Fibroblast of skin of right biceps (primary cell): ENCODE measurements at places on chromosomes 7 and 10.

DNA sequence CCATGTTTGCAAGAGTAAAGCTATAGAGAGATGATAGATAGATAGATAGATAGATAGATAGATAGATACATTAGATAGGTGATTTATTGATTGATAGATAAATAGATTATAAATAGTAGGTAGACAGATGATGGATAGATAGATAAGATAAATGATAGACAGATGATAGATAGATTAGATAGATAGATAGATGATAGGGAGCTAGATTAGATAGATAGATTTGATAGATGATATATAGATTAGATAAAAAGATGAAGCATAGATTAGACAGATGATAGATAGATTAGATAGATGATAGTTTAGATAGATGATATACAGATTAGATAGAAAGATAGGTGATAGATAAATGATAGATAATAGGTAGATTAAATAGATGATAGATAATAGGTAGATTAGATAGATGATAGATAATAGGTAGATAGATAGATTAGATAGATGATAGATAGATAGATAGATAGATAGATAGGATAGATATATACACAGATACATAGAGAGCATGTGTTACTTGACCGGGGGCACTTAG lies 243.3 kb upstream of the FOXK1 start:
- DNase-seq: no peak

DNA sequence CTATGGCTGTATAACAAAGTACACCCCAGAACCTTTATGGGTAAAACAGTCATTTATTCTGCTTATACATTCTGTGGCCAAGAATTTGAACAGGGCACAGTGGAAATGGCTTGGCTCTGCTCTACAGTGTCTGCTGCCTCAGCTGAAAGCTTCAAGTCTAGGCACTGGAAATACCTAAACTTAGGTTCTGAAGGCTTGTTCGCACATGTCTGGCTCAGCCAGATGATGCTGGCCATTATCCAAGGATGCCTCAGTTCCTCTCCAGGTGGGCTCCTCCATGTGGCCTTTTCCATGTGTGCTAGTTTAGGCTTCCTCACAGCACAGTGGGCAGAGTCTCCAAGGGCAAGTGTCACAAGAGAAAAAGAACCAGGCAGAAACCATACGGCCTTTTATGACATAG lies 76.8 kb downstream of the RALA start:
- no peak for DNase-seq

GRCh38 chr10:72702868-72703581 lies 11.1 kb downstream of the MCU start:
- DNase-seq: peak; percentile 49

GRCh38 chr10:103265717-103266329 lies 11.1 kb upstream of the INA start:
- DNase-seq: peak; percentile 70

GRCh38 chr10:75658915-75659314 lies 227.5 kb downstream of the LRMDA start:
- no peak for DNase-seq

- no peak for DNase-seq
Measured at GRCh38 chr10:130969700-130970099, 341.8 kb downstream of the TCERG1L start.

GRCh38 chr7:116522247-116522646 lies 2.6 kb upstream of the CAV1 start:
- peak; percentile 91 for DNase-seq

- peak; percentile 55 for DNase-seq
Measured at GRCh38 chr7:93055543-93056107, 62.2 kb downstream of the SAMD9 start.

DNA sequence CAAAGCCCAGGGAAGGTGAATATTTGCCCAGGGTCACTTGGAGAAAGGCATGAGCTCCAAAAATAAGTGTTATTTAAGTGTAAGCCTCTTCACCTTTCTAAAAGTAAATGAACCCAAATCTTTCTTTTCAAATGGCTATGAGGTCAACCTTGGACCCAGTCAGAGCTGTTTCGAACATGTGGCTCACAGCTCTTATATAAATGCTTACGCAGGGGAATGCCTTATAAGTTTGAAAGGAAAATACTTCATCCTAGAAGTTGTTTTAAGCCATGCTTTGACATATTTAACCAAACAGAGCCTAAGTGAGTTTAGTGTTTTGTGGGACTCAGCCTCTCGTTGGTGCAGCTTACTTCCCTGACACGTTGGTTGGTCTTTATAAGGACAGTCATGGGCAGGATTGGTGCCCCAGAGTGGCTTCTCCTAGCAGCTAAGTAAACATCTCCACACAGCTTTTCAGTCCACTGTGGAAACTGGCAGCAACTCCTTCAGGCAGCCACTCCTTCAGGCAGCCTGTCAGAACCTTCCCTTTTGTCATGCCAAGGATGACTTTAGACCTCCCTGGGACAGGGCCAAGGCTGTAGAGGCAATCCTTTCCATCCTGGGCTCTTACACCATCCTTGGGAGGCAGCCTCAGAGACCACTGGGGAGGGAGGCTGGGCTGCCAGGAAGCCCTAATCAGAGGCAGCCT lies 43.6 kb downstream of the MINDY4 start:
- DNase-seq: no peak

- DNase-seq: no peak
Measured at GRCh38 chr7:79615871-79616640, 162.6 kb upstream of the MAGI2 start.

DNA sequence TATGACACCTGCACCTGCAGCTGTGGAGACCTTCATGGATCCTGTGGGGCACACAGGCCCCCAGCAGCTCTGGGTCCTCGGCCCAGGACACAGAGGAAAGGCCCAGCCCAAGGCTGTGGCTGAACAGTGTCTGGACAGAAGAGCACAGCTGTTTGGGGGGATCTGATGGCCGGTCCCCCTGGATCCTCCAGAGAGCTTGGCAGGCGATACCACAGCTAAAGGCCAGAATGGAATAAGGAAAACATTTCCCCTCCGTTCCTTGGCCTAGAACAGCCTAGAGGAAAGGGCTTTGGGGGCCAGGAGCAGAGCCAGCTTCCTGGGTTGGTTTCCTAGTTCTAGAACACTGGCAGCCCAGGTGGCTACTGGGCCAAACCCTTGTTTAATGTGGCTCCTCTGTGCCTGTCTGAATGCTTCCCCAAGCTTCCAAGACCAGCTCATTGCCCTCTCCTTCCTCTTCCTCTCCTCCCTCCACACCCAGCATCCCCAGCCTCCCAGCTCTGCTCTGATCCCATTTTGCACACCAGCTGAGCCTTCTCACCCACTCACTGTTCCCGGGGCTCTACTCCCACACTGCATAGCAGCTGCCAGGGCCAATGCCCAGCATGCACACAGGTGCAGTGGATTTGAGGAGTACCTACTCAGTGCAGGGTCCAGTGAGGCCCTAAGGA lies 46.9 kb downstream of the GPAM start:
- DNase-seq: no peak

DNA sequence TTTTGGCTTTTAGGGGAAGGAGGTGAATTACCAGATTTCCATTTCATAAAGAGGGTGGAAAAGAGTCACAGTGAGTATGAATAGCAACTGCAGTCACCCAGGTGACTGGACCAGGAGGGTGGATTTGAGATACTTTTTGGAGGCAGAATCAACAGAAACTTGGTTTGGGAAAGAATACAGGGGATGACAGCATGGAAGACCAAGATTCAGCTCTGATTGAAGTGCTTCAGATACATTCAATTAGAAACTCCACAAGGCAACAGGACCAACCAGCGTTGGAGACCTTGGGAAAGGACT lies 83.0 kb downstream of the SGMS1 start:
- no peak for DNase-seq

- peak; percentile 93 for DNase-seq
Measured at GRCh38 chr10:102802920-102803534, 34.2 kb downstream of the CYP17A1 start.

DNA sequence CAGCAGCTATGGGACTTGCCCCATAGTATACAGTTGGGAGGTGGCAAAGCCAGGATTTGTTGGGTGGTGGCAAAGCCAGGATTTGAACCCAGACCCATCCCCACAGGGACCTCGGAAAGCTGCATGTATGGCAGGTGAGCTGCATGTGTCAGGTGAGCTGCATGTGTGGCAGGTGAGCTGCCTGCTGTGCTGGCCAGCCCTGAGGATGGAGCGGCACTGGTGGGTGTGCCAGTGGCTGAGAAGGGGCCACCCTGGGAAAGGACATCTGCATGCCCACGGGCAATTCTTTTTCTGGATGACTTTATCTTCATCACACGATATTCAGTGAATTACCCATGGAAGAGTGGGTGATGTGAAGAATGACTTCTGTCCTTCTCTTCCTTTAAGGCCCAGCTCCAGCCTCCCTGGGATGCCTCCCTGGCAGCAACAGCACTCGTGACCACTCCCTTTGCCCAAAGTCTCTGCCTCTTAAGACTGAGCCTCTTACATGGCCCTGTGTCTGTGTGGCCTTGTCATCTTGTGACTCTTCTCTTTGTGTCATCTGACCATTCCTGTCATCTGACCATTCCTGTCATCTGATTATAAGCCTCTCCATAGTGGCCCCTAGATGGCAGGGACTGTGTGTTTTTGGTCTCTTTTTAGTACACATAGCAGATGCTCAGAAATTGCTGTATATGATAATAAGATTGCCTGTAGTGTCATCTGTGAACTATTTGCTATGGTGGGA lies 25.0 kb downstream of the CLEC2L start:
- DNase-seq: no peak

GRCh38 chr10:113528876-113529275 lies 24.0 kb upstream of the HABP2 start:
- no peak for DNase-seq

DNA sequence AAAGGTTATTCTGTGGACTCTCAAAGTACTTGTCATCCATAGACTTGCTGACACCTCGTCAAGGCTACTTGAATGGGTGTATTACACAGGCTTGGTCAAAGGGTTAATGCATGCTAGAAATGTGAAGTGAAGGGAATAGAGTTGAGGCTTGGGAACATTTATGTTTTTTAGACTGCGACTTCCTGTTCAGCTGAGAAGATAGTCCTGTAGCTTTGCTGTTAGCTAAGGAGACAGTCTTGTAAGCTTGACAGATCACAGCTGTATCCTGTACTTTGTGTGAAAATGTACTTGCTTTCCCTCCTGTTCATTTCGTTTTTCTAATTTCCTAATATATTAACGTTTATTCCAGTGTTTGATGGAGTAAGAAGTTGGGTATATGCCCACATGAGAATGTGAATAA lies 52.1 kb downstream of the ADD3 start:
- no peak for DNase-seq

- no peak for DNase-seq
Measured at GRCh38 chr10:64798297-64798696, 1277.1 kb downstream of the REEP3 start.

DNA sequence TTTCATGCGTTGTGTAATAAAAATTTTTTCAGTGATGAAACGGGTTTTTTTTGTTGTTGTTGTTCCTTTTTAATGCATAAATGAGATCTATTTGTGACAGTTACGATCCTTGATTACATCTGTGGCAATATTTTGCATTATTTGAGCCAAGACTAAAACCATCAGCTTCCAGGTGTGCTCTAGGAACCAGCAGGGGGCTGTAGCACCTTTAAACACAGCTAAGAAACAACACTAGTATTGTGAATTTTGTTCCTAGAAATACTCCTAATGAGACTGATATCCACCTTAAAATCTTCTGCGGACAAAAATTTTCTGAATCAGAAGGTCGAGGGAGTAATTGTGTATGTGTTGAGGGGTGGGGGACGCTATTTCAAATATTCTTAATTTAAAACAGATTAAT lies 52.6 kb downstream of the FGFBP3 start:
- DNase-seq: peak; percentile 9

DNA sequence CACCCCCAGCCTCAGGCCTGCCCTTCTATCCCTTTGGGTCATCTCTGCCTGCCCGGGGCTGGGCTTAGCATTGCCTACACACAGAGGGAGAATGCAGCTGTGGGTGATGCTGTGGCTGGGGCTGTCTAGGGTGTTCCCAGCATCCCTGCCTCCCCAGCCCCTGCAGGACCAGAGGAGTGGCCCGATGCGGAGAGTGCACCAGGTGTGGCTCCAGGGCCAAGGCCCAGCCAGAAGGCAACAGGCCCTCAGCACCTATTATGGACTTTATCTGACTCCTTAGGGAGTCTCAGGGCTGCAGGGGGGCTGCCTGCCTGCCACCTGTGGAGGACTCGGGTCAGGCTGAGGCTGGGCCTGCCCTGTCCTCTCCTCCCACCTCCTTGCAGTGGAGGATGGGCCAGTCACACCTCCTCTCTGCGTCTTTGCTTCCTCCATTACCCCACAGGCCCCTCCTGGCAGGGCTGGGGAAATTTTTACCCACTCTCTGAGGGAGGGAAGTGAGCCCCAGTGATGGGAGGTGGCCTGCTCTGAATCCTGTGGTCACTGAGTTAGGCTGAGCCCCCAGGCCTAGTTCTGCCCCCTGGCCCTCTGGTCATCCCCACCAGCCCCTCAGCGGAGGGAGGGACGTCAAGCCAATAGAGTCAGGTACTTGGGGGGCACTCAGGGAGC lies 92.9 kb upstream of the PCBD1 start:
- no peak for DNase-seq

GRCh38 chr10:11655836-11656235 lies 44.4 kb upstream of the USP6NL start:
- peak; percentile 20 for DNase-seq

DNA sequence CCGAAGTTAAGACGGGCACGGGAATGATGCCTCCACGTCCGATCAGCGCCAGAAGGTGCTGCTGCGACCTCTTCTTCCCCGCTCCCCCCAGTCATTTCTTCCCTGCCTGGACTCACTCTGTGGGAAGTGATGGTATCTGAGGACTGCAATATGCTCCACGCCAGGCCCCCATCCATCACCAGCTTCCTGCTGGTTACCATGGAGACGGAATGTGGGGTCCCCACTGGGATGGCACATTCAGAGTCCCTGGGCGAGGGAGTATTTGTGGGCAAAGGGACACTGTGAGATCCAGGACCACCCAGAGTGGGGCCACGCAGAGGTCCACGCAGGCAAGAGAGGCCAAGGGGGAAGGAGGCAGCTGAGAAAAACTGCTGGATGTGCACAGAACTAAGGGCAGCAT lies 39.7 kb downstream of the CARD11 start:
- no peak for DNase-seq

GRCh38 chr7:158683541-158683940 lies 21.1 kb downstream of the NCAPG2 start:
- peak; percentile 37 for DNase-seq

GRCh38 chr10:2392145-2392812 lies 655.0 kb upstream of the ADARB2 start:
- DNase-seq: no peak

DNA sequence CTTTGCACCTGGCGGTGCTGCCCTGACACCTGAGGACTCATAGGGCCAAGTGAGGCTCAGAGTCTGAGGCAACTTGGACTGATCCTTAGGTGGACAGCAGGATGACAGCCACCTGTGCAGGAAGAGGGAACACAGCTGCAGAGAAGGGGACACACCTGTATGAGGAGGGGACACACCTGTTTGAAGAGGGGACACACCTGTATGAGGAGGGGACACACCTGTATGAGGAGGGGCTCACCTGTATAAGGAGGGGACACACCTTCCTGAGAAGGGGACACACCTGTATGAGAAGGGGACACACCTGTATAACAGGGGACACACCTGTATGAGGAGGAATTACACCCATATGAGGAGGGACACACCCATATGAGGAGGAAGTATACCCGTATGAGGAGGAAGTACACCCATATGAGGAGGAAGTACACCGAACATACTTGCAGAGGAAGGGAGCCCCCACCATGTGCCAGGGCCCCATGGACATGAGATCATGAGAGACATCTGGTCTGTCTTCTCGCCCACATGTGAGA lies 285.9 kb downstream of the ADARB2 start:
- DNase-seq: no peak

GRCh38 chr10:23157691-23158369 lies 34.3 kb upstream of the PTF1A start:
- DNase-seq: peak; percentile 49

- DNase-seq: no peak
Measured at GRCh38 chr10:63965846-63966245, 444.6 kb downstream of the REEP3 start.
